ENCODE measurements at places on chromosomes 16 and 17.

DNA sequence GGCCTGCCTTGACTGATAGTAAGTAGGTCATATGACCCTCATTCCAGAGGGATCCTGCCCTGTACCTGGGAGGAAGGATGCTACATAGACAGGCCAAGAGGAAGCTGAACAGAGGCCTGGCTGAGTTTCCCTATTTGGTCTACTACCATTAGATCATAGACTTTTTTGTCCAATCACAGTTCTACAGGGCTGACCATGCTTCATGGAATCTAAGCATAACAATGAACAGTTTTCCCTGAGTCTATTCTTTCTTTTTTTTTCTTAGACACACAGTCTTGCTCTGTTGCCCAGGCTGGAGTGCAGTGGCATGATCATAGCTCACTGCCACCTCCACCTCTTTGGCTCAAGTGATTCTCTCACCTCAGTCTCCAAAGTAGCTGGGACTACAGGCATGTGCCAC, 3.9 kb downstream of the GPR179 start:
- DNase-seq: no peak

DNA sequence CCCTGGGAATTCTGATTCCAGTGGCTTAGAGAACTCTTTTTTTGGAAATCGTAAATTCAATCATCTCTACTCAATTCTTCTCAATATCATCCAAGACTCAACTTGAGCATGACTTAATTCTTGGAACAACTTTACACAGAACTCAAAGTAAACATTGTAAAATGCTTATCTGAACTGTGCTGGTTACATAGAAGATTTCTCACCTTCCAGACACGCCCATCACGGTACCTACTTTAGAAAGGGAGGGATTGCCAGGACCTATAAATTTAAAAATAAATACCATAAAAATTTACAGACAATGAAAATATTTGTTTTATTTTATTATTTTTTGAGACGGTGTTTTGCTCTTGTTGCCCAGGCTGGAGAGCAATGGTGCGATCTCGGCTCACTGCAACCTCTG, 26.5 kb downstream of the MAP1LC3B start:
- DNase-seq: no peak

DNA sequence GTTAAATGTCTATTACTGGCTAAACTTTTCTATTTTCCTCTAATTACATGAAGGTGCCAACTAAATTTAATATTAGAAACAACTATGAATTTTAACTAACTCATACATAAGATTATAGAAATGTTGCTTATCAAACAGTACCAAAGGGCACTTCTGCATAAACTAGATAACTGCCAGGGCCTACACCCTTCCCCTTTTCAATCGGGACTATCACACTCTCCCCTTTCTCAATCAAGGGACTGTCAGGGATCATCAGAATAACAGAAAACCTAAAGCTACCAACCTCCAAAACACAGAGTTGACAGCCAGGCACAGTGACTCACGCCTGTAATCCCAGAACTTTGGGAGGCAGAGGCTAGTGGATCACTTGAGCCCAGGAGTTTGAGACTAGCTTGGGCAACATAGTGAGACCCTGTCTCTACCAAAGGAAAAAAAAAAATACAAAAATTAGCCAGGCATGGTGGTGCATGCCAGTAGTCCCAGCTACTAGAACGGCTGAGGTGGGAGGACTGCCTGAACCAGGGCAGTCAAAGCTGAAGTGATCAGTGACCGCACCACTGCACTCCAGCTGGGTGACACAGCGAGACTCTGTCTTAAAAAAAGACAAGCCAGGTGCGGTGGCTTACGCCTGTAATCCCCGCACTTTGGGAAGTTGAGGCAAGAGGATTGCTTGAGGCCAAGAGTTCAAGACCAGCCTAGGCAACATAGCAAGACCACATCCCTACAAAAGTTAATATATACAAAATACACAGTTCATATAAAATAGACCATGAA, 3.2 kb upstream of the PHLPP2 start:
- DNase-seq: no peak

DNA sequence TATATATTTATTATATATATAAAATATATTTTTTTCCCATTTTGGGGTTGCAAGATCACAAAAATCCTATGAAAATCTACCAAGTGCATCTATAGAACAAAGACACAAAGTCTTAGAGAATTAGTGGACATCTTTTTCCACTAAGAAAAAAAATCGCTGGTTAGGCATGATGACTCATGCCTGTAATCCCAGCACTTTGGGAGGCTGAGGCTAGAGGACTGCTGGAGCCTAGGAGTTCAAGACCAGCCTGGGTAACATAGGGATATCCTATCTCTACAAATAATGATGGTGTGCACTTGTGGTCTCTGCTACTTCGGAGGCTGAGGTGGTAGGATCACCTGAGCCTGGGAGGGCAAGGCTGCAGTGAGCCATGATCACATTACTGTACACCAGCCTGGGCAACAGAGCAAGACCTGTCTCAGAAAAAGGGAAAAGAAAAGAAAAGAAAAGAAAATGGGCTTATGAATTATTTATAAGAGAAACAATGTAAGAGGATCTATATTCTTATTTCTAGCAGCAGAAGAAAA, 185.1 kb upstream of the PSMD7 start:
- no peak for DNase-seq

DNA sequence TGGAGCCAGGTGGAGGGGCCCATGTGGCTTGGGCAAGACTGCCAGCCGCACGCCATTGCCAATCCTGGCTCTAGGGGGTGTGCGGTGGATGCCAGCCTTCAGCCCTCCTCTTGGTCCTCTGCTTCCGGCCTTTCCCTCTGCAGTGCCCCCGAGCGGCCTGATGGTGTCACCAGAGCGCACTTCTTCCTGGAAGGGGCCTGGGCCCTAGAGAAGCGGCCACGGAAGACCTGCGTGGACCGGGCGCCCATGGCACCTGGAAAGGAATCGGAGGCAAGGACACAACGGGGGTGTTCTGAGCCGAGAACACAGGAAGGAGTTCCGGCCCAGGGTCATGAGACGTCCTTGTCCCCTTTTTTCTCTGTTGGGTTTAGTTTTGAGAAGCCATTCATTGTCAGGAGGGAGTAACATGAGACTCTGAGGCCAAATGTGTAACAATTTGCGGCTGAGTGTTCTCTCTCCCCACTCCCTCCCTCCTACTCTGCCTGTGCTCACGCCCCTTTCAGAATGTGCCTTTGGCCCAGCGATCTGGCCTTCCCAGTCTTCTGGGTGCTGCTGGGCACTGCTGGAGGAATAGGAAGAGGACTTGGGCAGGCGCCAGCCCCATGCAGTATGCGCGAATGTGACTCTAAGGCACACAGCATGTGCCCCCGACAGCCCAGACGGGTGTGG, 92.8 kb downstream of the IRX3 start:
- DNase-seq: peak; percentile 55

- peak; percentile 25 for DNase-seq
Measured at GRCh38 chr17:80476877-80477646, 655 bp upstream of the NPTX1 start.

GRCh38 chr17:77291591-77292386, 151.0 kb downstream of the SEC14L1 start:
- DNase-seq: no peak
